Stimulated activated CD4-positive, alpha-beta T cell treated with anti-CD3 and anti-CD28 coated beads, Interleukin-1b, Interleukin-23, amount 100 ng/mL, for 1 hour (primary cell): ENCODE measurements at places on chromosomes 16 and 17.

DNA sequence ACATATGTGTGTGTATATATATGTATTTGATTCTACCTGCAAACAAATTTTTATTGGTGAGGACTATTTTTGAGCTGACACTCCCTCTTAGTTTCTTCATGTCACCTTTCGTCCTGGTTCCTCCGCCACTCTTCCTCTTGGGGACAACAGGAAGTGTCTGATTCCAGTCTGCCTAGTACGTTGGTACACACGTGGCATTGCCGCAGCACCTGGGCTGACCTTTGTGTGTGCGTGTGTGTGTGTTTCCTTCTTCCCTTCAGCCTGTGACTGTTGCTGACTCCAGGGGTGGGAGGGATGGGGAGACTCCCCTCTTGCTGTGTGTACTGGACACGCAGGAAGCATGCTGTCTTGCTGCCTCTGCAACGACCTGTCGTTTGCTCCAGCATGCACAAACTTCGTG is 29.4 kb upstream of the CACNG5 start:
- DNase-seq = no peak

DNA sequence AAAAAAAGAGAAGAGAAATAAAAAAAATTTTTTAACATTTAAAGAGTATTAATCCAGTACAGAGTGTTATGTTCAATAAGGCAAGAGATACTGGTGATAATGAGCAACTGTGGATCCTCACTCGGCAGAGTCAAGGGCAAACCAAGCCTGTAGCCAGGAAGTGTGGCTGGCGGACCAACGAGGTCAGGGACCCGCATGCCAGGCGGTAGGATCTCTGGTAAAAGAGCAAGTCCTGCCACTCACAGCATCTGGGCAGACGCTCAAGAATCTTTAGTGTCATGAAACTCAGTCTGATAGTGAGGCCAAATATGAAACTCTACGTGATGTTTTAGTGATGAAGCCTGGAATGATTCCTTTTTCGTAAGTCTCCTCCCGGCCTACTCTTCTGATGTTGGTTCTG is 8.3 kb upstream of the GEMIN4 start:
- DNase-seq = no peak

DNA sequence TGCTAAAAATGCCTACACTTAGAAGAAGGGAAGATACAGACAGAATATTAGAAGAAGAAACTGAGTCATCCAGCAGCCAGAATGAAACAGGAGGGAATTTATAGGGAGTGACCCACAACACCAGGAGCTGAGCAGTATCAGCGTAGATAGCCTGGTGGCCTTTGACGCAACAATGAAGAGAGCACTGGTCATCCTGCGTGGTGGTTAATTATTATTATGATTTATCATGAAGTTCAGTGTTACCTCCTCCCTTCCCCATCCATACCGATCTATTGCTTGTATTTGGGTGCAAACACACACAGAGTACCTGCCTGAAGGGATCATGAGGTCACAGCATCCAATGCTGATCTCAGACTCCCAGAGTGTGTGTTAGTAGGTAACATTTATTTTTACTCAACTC is 38.5 kb downstream of the ERCC4 start:
- no peak for DNase-seq

GRCh38 chr16:17382949-17383863 is 87.6 kb downstream of the XYLT1 start:
- DNase-seq = no peak

DNA sequence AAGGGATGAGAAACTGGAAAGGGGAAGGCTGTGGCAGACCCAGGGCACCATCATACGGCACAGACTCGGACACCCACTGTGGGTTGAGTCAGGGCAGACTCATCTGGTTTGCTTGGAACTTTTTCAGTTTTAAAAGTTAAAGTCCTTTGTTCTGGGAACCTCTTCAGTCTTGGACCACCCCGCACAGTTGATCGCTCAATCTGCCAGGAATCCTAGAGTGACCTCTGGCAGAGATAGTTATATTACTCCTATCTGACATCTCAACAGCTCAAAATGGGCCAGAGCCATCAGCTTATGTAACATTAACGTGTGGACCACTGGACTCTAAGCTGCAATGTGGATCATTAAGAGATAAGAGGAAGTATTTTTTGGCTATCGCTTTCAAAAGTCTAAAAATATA is 164.3 kb downstream of the ABCA8 start:
- DNase-seq = no peak

- no peak for DNase-seq
Observed at GRCh38 chr17:43935204-43935925, 6.9 kb downstream of the PPY start.
